ENCODE measurements at places on chromosomes 2 and 18.
A peak's percentile ranks its signal among the peaks of the same experiment; 100 is the strongest.

GRCh38 chr2:241686324-241686649 lies 328 bp downstream of the DTYMK start:
- DNase-seq: no peak

DNA sequence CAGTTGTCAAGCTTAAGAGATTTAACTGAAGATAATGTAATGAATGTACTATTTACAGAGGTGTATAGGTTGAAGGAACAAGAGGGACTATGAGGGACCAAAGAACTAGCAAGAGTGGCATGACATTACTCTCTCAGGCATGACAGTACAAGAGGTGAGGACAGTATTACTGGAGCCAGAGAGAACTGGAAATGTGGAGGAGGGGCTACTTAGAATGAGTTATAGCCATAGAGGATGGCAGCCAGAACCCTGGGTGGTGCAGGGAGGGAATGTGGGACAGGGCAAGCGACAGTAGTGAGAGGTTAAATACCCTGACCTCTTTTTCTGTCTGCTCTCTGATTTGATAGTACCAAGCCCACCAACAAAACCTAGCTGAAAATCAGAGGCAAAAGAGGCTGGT lies 122.6 kb upstream of the UGP2 start:
- no peak for DNase-seq

DNA sequence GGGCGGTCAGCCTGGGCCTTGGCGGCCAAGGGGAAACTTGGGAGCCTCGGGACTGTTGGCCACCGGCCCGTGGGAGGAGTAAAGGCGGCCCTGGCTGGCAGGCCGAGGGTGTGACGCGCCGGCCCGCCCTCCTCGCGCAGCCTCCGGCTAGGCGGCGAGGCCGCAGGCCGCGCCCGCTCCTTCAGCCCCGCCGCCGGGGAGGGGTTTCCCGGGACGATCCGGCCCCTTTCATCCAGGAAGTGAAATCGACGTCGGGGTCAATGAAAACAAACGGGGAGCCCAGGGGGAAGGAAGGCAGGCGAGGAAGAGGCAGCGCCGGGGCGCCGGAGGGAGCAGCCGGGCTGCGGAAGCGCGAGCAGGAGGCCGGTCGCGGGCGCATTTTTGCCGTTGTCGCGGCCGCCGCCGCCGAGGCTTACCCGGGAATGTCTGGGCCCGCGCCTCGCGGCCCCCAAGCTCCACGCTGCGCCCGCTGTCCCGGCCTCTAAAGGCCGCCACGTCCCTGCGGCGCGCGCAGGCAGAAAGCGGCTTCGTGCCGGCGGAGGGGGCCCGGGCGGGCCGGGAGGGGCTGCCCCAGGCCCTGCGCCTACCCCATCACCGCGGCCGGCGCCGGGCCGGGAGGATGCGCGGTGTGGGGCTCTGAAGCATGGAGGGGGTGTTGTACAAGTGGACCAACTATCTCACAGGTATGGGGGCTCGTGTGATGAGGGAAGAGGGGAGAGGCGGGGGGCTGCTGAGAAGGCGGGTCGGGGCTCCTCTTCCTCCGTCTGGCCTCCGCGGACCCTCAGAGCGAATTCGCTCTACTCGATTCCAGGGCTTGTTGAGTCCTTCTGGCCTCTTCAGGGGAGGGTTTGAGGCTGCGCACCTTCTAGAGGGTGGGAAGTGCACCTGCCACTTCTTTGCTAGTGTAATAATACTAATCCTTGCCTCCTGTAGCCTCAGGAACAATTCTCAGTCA lies at the start of gene PLEKHA3:
PLEKHA3 (plus strand) TSS at position 231 of the 955 bp plus-strand sequence; CDS start at position 644, 413 bp downstream.
- peak; percentile 98 for DNase-seq

GRCh38 chr2:121283670-121284462 lies 1.1 kb downstream of the TFCP2L1 start:
- no peak for DNase-seq

DNA sequence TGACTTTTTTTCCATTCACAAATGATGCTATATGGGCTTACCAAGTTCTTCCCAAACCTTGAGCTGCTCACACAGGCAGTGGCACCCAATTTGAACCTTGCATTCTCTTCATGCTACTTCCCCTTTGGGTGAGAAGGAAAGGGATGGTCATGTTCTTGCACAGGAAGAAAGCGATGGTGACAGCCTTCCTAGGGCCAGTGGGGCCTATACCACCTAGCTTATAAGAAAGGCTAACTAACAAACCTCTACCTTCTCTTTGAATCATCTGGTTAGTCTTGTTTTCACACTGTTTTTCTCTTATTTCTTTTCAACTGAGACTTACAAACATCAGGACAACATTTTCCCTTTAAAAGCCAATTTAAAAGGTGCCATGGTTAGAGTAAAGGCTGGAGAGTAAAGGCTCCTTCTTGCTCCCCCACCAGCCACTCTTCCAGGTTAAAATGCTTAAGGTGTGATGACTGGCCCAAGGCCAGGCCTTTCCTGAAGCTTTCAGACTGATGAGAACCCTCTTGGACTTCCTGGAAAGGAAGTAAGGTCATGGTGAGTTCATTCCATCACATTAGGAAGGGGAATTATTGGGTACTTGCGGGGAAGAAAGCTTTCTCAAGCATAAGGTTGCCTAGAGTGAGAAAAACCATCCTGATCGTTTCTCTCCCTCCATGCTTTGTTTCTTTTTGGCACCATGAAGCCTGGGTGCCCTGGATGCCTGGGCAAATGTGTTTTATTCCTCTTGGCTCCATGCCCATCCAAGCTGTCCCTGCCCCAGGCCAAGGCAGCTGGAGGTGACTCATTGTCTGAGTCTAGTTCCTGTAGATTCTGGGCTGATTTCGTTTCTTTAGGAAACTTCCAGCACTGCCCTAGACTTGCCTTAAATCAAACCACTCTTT lies 41.4 kb upstream of the ITGB6 start:
- DNase-seq: peak; percentile 62

GRCh38 chr2:45651415-45652089 lies at the start of gene PRKCE:
TSS of gene PRKCE (plus strand) at chr2:45651675.
- peak; percentile 77 for DNase-seq

DNA sequence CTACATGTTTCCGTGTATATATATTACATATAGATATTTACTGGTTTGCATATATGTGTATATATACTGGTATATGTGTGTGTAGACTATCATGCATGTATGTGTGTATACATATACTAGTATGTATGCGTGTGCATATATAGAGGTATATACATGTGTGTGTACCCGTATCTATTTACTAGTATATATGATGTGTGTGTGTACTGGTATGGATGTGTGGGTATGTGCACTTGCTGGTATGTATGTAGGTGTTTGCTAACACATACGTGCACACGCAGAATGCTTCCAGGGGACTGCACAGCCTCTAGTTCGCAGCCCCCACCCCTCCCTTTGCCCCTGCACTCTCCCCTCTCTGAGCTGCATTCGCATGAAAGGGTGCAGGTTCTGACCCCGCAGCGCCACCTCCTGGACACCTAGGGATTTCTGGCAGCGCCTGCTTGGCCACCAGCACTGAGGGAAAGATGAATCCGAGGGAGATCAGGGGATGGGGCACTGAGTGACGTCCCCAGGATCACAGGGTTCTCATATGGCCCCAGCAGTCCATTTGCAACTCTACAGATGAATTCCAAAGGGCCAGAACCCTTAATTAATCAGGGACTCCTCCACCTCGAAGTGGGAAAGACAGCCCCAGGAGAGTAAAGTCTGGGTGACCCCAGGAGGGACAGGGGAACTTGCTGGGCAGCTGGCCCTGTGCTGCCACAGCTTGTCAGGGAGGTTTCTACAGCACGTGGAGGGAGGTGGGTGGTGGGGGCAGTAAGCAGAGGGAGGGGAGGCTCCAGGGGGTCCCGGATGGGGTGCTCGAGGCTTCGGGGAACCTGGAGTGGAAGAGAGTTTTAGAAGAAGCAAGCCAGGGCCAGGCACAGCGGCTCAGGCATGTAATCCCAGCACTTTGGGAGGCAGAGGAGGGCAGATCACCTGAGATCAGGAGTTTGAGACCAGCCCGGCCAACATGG lies 66.8 kb upstream of the ASAP2 start:
- DNase-seq: peak; percentile 84

- DNase-seq: peak; percentile 28
Measured at GRCh38 chr2:10221443-10221842, 81.3 kb upstream of the HPCAL1 start.

DNA sequence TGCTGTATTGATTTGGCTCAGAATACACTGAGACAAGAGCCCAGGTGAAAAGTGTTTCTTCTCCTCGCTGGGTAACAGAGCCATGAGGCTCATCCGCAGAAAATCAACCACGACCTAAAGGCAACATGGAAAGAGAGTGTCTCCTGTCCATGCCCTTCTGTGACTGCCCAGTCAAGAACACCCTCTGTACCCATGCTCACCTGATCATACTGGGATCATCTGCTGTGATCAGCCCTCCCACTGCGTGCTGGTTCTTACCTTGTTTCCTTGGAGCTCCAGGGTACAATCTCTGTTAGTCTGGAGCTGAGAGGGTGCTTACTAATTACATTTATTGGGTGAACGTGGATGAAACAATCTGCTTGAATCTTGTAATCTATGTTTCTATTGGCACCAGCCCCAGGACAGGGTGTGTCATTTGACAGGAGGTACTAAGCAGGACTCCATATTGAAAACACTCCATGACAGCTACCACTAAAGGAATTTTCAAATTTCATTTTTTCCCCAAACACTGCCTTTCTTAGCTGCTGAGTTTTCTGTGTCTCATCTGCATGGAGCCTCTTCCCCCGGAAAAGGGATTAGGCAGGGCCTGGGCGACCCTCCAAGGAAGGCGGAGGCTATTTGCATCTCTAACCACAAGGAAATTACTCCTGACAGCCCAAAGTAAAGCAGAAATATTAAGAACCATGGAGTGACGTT lies 39.7 kb upstream of the GRP start:
- DNase-seq: no peak

DNA sequence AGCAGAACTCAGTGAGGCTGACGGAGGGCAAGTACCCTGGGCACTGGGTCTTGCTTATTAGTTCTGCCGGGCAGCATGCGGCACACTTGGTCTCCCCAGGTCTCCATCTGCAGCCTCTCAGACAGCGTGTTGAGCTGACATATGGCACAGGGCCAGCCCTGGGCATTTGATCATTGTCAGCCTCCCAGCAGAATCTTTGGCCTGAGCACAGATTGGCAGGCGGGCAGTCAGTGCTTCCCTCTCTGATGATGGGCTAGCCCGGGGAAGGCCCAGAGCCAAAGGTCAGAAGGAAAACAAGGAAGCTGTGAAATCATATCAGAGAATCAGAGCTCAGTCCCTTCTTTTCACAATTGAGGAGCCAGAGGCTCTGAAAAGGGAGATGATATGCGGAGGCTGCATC lies 150.1 kb upstream of the LRRTM1 start:
- DNase-seq: no peak

- no peak for DNase-seq
Measured at GRCh38 chr2:98665677-98666076, 57.3 kb downstream of the UNC50 start.

DNA sequence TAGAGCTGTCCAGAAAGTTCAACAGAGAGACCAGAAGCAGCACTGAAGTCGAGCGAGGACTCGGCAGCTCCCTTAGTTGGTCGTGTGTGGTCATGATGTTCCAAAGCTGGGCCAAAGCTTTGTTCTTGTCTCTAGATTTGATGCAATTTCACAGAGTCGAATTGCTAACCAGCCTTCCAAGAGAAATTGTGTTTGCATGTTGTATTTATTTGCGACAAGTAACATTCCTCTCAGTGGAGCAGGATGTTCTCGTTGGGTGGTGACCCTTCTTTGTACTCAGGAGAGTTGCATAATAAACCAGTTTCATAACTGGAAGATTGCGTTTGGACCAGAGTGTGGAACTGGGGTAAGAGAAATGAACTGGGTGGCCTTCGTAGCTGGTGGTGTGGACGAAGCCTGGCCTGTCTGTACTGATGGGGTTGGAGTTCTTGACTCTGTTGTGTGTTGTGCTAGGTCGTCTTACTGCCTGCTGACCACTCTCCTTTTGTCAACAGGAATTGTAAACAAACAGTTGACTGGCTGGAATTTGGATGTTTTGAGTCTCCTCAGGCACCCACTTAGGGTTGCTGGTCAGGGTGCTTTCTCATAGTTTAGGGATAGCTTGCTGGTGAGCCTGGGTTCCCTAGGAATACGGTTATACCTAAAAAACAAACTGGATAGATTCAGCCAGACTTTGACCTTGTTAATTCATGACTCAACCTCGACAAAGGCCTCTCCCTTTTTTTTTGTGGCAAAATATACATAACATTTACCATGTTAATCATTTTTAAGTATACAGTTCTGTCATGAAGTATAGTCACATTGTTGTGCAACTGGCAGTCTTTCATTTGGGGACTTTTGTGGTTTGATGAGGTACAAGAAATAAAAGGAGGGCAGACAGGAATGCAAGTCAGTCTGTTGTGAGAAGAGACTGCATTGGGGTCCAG lies 28.9 kb upstream of the TOGARAM2 start:
- no peak for DNase-seq

DNA sequence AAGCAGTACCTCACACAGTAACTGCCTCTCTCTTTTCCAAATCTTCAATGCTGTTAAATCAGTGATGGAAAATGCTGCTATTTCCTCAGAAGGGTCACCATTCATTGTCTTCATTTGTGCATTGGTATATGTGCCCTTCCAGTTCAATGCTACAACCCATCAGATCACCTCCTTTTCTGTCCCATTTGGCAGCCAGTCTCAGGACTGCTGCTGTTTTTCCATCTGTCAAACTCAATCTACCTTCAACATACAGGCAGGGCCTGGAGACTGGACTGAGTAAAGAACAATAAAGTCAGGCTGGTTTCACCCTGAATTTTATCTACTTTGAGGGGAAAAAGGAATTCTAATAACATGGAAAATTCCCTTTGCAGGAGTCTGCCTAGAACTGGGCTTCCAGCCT lies 17.9 kb downstream of the ZNF385B start:
- no peak for DNase-seq

- DNase-seq: no peak
Measured at GRCh38 chr2:109288544-109289368, 159.8 kb downstream of the SH3RF3 start.

- no peak for DNase-seq
Measured at GRCh38 chr2:239215136-239215925, 185.5 kb downstream of the HDAC4 start.

DNA sequence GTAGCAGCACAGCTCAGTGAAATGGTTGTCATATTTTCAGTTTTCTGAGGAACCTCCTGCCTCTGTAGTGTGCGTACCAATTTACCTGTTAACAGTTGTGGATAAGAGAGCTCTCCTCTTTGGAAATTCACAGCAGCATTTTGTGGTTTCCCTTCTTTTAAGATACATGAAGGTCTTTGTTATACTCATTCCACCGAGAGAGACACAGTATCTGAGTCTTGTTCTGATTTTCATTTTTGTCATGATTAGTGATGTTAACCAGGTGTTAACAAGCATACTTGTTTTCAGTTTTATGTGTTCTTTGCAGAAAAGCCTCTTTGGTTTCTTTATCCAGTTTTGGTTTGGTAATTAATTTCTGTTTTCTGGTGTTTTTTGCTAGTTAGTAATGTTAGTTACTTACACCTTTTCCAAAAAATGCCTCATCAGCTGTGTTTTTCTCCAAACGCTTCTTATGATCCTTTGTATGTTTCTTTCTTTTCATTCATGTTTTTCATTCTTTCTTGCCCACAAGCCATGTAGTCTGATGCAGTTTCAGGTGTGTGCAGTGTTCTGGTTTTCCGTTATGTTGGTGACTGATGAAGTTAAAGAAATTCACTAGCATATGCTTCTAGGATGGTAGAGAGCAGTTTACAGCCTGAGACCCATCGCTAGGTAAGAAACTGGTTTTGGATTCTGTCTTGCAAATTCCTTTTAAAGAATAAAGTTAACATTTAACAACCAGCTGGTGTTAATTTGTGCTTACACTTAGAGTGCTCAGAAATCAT lies 30.1 kb downstream of the CCDC74A start:
- DNase-seq: no peak

All from lower lobe of right lung (tissue), 2 donors.